Fibroblast of skin of right quadriceps (primary cell): ENCODE measurements at places on chromosomes 16 and 17.

DNA sequence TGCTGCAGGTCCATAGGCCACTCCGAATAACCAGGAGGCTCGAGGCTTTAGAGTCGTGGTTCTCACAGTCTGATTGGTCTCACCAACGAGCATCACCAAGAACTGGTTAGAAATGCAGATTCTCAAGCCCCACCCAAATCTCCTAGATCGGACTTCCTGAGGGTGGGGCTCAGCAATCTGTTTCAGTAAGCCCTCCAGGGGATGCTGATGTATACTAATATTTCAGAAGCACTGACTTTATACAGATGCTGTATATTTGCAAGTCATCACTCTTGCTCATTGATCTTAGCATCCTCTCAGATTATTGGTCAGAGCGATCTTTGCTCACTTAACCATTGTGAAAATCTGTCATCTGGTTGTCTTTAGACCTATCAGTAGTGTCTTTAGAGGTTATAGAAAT is 4.4 kb upstream of the VAC14 start:
- DNase-seq = no peak

- DNase-seq = no peak
Observed at GRCh38 chr16:3009568-3010390, 2.9 kb upstream of the CLDN9 start.

GRCh38 chr17:33447090-33447489 is 154.0 kb upstream of the ASIC2 start:
- DNase-seq = no peak

DNA sequence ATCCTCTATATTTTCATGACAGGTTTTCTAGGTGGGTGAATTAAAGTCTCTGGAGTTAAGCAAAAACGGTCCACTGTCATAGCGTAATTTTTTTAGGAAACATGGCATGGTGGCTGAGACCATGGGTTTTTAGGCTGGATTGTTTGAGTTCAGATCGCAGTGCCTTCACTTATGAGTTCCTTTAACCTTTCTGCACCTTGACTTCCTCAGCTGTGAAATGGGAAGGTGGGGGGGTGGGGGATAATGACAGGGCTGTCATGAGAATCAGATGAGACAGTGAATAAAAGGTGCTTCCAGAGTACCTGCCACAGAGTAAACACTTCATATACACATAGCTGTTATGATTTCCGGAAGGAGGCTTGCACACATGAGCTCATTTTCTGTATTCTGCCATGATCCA is 11.8 kb downstream of the PRCD start:
- no peak for DNase-seq

GRCh38 chr16:47069841-47070584 is 73.7 kb downstream of the NETO2 start:
- no peak for DNase-seq

DNA sequence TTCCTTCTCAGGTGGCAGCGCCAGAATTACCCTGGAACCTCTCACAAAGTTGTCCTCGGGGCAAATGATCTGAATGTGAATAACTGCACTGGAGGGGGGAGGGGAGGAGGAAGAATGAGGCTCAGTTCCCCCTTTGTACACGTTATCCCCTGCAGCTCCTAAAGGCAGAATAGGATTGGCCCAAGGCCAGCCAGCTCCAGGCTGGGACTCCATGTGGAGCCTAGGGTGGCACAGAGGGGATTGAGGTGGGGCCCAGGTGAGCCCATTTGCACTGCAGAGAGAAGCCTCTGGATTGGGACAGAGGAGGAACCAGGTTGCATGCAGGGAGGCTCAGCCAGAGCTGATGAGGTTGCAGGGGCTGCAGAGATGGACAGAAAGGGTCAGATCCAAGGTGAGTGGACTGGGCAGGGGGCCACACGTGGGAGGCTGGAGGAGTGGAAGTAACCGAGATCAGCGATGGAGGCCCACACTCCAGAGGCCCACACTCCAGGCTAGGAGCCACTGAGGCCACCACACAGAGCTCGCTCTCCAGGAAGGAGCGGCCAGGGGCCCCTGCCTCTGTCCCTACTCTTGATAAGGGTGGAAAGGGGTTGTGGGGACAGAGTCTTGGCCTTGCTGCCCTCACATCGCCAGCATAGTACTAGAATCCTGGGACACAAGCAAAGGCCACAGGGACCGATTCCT is 78.6 kb downstream of the RBFOX3 start:
- DNase-seq = no peak

DNA sequence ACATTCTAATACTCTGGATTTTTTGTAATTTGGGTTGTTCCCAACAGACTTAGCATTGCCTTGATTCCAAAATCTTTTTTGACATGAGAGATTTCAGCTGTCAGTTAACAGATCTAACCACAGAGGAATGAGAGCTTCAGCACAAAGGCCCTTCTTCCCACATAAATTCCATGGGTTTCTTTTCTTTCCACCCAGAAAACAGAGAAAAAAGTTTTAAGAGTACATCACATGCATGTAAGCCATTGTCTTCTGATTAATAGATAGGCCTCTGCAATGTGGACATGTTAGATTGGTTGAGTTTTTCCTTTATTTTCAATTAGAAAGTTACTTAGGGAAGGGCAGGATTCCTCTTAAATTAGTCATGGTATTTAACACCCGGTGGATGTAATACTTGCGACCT is 939 bp downstream of the MYH8 start:
- no peak for DNase-seq

- no peak for DNase-seq
Observed at GRCh38 chr16:67163999-67164558, 466 bp upstream of the HSF4 start.

GRCh38 chr16:12063004-12063395 is 86.5 kb downstream of the SNX29 start:
- DNase-seq = no peak

DNA sequence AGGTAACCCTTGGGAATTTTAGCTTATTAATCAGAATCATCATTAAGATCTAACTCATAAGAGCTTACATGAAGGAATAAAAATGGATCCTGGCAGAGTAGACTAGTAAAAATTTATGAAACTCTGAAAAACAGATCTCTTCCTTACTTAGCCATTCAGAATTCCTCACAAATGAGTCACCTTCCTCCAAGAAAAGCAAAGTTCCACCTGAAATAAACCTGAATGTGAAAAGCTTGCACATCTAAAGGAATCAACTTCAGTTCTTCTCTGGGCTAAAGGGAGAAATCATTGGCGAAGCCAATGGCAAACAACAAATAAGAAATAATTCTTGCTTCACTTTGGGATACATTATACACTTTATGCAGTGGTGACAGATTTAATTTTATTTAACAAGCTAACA is 22.7 kb downstream of the MYO1D start:
- DNase-seq = no peak

DNA sequence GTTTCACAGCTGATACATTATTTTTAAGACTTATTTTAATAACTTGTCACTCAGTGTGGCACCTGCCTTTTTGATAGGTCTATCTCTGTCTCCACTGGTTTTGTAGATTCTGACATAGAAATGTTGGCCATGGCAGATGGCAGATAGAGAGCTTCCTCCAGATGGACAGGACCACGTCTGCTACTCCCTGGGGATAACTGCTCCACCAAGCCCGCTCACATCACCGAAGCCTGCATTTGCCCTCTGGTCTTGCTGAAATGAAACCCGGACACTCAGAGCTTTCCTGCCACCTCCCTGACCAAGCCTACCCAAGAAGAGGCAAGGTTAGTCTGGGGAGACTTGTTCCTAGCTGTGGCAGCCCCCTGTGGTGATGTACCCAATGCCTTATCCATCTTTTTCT is 16.4 kb upstream of the HAP1 start:
- no peak for DNase-seq

GRCh38 chr17:70072546-70073309 is 2.3 kb upstream of the KCNJ16 start:
- DNase-seq = no peak

- peak; percentile 49 for DNase-seq
Observed at GRCh38 chr17:10360578-10360977, 12.2 kb downstream of the MYH13 start.

DNA sequence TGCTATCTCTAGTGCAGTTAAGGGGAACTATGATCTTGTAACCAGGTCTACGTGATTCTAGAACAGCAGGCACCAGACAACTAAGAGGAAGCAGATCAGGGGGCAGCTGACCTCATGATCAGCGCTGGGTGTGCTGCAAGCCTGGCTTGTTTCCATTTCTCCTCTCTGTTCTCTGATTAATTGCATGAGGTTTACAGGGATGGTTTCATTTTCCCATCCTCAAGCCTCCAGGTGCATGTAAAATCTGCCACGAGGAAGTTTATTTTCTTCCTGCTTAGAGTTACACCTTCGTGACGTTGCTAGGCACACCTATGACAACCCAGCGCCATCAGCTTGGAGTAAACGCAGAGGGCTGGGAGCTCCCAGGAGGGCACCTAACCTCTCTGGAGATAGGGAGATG is 4.3 kb upstream of the NUPR1 start:
- DNase-seq = no peak

DNA sequence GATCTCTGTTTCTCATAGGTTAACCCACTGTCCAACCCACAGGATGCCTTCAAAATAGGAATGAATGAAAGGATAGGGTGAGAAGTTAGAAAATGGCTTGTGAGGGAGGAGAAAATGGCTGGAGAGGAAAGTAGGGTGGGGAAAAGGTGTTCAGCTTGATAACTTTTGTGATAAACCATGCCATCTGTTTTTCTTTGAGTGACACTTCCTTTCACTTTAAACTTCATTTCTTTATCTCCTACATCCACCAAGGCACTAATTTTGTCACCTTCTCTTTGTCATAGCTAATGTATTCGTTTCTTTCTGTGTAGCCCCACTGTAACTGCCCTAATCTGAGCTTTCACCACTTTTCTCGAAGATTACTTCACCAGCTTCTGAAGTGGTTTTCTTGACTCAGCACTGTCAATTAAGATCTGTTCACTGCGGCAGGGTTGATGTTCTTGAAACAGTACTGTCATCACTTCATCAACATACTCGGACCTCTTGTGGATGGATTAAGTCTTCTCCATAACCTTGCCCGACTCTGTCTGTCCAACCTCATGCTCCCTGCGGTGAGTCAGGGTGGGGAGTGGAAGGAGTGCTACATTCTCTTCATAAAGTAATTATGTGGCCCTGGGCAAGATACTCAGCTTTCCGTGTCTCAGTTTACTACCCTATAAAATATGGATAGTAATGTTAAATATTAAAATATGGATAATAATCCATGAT is 5.5 kb upstream of the KRT10 start:
- DNase-seq = no peak

DNA sequence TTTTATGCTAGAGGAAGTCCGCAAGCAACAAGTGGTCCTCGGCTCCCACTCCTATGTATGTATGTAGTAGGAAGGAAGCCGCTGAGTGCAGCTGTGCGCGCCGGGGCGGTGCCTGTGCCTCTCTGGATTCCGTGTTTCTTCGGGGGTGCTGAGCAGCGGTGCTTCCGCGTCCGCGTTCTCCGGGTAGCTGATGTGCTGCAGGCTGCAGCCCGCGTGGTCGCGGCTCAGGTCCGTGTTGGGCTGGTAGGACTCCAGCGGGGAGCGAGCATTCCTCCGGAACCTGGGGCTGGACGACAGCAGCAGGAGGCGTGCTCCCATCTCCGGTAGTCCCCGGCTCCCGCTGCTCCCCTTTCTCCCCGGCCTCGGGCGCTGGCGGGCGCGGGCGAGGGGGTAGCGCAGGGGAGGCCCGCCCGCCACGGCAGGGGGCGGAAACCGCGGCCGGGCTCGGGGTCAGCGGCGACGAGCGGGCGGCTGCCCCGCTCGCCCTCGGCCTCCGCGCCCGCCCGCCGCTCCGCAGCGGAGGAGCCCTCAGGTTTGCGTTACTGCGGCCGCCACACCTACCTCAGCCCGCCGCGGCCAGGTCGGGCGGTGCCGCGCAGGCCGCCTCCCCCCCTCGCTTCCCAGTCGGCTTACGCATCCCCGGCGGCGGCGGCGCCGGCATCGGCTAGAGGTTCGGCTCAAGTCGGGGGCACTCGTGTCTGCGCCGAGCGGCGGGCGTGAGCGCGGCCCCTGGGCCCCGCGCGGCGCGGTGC is 487 bp downstream of the C17orf67 start:
- peak; percentile 31 for DNase-seq

- peak; percentile 61 for DNase-seq
Observed at GRCh38 chr17:57577751-57578607, 167.1 kb downstream of the CCDC182 start.
